Activated CD4-positive, alpha-beta memory T cell treated with anti-CD3 and anti-CD28 coated beads for 36 hours (primary cell): ENCODE measurements at places on chromosomes 16 and 17. TPM values are rescaled to one million over a fixed set of nuclear protein-coding genes. Genes with fewer than 3 reads are reported as not detected.

The PERCC1 gene
- not detected for total RNA-seq

The IGFBP4 gene
- 15.5 TPM for total RNA-seq

The CORO6 gene
- total RNA-seq: 22.1 TPM

The KRT31 gene
- not detected for total RNA-seq

The TPSD1 gene
- total RNA-seq: not detected
